Fibroblast of gingiva (primary cell): ENCODE measurements at places on chromosomes 5 and 9.
A peak's percentile ranks its signal among the peaks of the same experiment; 100 is the strongest.

GRCh38 chr9:4375424-4376200 lies 75.7 kb upstream of the GLIS3 start:
- DNase-seq = peak; percentile 52

DNA sequence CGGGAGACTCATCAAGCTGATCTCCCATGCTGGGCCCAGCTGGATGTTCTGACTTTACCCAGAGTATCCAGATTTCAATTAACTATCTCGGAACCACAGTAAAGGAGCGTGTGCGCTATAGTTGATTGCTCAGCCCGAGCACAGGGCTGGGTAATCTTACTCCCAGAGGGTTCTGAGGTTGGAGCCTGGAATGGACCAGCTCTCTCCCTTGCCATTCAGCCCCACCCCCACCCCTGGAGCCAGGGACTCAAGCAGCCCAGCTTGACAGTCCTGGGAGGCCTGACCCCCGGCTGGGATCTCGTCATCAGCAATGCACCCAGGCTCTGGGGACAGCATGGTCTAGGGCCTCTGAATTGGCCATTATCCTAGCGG lies 23.7 kb upstream of the PTGES start:
- DNase-seq = peak; percentile 71

GRCh38 chr9:71472400-71472799 lies 295.9 kb downstream of the CEMIP2 start:
- no peak for DNase-seq

DNA sequence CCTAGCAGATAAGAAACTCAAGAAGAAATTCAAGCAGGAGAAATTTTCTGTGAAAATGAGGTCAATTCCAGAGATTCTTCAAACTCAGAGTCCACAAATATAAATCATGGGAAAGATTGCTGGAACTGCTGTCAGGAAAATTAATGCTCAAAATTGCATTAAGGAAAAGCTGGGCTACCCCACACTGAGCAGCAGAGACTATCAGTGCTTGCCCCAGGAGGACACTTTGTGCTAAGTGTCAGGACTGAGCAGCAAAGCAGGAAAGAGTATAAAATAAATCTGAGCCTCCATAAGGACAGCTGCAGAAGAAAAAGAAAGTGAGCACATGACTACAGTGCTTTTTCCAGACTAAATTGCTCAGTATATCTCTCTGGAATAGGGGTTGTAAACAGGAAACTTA lies 81.6 kb downstream of the RGS7BP start:
- no peak for DNase-seq

- peak; percentile 34 for DNase-seq
Measured at GRCh38 chr5:38905516-38905915, 59.7 kb downstream of the OSMR start.

GRCh38 chr5:173535166-173535975 lies 81.1 kb downstream of the BOD1 start:
- no peak for DNase-seq

GRCh38 chr9:127841087-127841835 lies 13.2 kb downstream of the ENG start:
- DNase-seq = no peak

DNA sequence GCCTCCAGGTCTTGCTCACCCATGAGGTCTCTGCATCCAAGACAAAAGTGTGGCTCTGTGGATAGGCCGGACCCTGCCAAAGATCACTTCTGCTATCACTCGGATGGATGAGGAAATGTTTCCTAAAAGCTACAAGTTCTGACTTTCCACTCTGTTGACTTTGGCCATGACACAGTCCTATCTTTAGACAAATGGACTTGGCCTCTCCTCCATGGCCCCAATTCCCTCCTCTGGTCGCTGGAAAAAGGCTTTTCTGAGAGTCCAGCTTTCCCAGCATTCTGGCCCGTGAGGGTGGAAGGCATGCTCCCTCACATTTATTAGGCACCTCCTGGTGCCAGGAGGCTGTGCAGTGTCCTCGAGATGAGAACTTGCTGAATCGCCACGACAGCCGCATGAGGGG lies 83.1 kb downstream of the COL27A1 start:
- DNase-seq = no peak

DNA sequence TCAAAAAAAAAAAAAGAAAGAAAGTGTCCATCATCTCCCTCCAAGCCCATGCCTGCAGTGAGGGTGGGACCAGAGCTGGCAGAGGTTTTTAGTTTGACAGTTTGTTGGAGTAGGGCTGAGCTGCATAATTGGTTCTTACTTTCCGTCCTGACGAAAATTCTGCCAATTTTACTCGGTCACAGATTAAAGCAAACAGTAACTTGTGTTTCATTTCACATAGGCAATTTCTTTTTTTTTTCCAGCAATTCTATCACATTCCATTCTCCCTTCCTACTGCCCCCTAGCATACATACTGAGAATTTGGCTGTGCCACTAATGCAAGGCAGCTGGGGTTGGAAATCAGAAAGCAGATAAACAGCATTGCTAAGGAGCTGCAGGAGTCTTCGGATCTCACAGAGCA lies 132.4 kb downstream of the FRMD3 start:
- peak; percentile 43 for DNase-seq

GRCh38 chr9:96256800-96257199 lies 45.2 kb downstream of the HSD17B3 start:
- DNase-seq = no peak

DNA sequence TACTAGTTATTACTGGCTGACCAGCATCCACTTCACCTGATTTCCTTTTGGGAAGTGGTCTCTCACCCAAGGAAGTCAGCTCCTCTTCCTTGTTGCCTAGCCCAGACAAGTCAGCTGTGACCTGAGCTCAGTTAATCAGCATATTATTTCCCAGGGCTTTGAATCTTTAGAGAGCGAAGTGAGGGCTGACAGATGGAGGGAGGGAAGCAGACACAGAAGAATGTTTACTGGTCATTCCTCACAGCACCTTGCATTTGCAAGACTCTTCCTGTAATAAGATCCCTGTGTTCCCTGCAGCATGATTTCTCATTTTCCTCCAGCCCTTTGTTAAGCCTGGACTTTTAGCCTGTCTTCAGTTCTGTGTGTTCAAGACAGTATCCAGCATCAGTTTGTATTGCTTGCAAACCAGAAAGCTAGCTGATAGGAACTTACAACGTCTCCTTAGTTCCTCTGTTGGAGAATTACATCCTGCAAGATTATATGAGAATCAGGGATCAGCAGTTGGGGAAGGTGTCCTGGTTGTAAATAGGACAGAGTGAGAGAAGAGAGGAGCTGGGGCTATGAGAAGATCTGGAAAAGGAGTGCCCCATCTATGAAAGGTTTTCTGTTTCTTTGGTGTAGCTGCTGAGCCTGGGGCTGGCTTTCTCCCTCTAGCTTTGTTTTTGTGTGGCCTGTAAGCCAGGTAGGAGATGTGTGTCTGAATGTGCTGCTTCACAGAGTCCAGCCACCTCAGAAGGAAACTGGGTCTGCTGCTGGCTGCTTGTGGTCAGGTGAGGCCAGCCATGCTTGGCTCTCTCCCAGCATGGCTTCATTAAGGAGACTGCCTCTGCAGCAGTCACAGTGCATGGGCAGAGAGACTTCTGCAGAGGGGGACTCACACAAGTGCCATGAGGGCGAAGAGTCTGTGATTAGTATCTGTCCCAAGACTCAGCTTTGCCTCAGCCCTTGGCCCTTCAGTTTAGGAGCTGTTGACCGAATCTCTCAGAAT lies 50.3 kb downstream of the MAN2A1 start:
- no peak for DNase-seq

DNA sequence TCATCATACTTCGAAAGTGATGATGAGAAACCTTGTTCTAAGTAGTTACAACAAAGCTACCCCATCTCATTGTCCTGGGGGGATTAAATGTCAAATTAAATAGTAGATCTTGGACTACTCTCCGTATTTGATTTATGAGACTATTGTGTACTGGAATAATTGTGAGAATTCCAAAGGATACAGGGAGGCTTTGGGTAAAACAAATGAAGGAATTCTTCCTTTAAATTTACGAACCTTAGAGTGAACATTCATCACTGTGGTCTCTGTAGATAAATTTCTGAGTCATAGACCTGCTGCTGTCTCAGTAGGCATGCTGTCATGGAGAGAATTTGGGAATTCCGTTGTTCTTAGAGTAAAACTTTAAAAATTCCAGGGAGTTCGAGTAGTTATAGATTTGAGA lies 836.2 kb downstream of the DNAH5 start:
- no peak for DNase-seq

DNA sequence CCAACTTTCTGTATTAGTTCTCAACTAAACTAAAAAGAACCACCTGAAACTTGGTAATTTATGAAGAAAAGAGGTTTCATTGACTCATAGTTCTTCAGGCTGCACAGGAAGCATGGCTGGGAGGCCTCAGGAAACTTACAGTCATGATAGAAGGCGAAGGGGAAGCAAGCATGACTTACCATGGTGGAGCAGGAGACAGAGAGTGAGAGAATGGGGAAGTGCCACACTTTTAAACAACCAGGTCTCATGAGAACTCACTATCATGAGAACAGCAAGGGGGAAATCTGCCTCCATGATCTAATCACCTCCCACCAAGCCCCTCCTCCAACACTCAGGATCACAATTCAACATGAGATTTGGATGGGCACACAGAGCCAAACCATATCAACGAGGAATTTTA lies 123.5 kb downstream of the DEPDC1B start:
- no peak for DNase-seq

- no peak for DNase-seq
Measured at GRCh38 chr9:68538200-68538599, 2.5 kb downstream of the TMEM252 start.

- DNase-seq = no peak
Measured at GRCh38 chr5:5716665-5717064, 294.2 kb downstream of the ICE1 start.

GRCh38 chr5:7250611-7251010 lies 145.3 kb upstream of the ADCY2 start:
- no peak for DNase-seq

- no peak for DNase-seq
Measured at GRCh38 chr9:72903103-72903502, 49.8 kb downstream of the ALDH1A1 start.

- DNase-seq = no peak
Measured at GRCh38 chr5:71597001-71597400, 9.9 kb downstream of the MCCC2 start.

DNA sequence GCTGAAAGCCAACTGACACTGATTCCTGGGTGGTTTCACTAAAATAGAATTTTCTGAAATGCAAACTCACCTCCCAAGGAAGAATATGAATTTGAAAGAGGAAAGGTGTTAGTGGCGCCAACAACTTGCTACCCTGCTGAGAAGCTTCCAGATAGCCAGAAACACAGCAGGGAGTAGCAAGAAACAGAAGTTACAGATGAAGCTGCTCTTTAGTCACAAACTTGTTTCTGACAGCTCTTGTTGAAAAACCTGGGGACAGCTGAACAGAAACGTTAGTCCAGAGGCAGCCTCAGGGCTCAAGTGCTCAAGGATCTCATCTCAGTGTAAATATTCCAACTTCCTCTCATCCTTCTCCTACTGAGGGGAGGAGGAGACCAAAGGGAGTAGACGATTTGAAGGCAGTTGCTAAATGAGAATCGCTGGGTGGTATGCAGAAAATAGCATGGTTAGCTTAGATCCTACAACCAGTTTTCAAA lies 184.1 kb downstream of the PDE4D start:
- no peak for DNase-seq

DNA sequence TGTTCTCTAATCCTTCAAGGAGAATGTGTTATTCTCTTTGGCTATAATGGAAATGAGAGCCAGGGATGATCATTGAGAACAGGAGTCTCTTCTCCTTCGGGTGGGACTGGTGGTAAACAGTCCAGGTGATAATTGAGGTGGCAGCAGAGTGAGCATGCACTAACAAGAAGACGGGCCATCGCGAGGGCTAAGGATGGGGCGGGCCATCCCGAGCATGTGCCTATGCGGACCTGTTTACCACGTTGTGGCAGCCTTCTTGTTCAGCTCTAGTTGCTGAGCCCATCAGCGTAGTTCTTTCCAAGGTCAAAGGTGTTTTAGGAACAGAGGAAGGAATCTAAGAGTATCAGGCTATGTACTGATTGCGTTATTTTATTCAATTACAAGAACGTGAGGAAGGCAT lies 180.1 kb downstream of the SMARCA2 start:
- no peak for DNase-seq

DNA sequence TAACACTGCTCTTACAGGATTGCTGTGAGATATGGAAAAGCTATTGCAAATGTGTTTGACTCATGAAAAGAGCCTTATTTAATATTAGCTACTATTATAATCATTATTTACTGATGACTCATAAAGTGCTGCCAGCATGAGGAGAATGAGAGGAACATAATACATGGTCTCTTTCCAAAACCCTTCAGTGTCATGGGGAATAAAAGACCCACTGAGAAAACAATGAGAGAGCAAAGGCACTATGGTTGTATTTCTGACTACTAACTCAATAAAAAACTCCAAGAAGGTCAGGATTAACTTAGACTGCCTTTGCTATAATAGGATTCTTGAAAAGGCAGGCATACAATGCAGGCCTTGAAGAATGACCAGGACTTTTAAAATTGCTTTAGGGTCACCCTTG lies 633.5 kb downstream of the DTWD2 start:
- DNase-seq = no peak

DNA sequence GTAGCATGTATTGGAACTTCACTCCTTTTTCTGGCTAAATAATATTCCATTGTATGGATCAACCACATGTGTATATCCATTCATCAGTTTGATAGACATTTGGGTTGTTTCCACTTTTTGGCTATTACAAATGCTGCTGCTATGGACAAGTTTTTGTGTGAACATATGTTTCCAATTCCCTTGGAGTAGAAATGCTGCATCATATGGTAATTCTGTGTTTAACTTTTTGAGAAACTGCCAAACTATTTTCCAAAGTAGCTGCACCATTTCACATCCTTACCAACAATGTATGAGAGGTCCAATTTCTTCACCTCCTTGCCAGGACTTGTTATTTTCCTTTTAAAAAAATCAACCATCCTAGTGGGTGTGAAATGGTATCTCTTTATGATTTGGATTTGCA lies 8.4 kb downstream of the FRRS1L start:
- peak; percentile 78 for DNase-seq

DNA sequence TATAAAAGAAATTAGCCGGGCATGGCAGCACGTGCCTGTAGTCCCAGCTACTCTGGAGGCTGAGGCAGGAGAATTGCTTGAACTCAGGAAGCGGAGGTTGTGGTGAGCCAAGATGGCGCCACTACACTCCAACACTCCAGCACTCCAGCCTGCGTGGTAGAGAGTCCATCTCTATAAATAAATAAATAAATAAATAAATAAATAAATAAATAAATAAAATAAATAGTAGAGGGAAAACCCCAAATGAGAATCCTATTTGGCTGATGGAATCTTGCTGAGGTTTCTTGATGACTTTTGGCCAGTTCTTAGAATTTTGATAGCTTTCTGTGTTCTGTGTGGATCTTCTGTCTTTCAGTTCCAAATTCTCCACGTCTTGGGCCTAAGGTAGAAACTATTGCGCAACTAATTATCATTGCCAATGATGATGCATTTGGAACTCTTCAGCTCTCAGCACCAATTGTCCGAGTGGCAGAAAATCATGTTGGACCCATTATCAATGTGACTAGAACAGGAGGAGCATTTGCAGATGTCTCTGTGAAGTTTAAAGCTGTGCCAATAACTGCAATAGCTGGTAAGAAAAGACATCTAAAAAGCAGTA lies 126.9 kb downstream of the ADGRV1 start:
- no peak for DNase-seq
